ENCODE measurements at places on chromosomes 1 and 21. TPM values are rescaled to one million over a fixed set of nuclear protein-coding genes. Genes with fewer than 3 reads are reported as not detected.
A peak's percentile ranks its signal among the peaks of the same experiment; 100 is the strongest.

DNA sequence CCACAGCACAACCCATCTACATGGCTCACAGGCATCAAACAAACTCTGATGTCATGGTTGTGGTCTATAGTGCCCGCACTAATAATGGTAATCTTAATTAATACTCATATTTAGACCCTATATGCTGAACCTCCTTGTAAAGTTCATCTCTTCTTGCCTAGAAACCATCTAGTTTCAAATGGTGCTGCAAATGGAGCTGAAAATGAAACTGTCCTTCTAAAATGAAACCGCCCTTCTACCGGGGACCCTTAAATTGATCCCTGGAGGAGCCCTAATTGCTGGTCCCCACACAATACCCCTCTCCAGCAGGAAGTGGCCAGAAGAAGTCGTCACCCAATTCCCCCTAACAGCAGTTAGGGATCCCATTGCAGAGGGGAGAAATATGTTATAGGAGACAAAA lies 612.6 kb downstream of the MRPL39 start:
- DNase-seq, result no peak

DNA sequence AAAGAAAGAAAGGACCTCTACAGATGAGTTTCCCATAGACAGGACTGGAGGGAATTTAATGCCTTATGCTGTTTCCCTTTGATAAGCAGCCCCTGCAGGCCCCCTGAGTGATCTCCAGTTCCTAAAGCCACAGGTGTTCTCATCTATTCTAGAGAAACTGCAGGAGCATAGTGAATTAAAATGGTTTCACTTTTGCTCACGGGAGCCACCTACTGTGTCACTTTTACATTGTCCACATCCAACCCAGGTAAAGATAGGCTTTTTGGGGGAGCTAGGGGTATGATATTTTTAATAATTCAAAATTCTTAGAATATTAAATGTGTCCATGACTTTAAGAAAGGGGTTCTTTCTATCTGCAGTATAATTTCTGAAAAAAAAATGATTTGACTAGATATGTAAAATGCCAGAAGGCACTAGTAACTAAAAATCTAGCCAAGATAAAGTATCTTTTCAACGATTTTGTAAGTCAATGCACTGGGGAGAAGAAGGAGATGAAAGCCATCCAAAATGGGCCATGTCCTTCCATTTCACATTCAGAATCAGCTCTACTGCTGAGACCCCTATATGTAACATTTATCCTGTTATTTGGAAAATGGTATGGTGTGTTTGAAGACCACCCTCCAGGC lies 267.3 kb upstream of the DUSP10 start:
- no peak for DNase-seq

- DNase-seq, result no peak
Measured at GRCh38 chr1:201348211-201348566, 29.3 kb downstream of the TNNT2 start.

- peak; percentile 18 for DNase-seq
Measured at GRCh38 chr1:182330303-182330702, 61.3 kb downstream of the GLUL start.

MROH7 gene
- polyA plus RNA-seq, result 25.1 TPM
